ENCODE measurements at places on chromosomes 4 and X.

DNA sequence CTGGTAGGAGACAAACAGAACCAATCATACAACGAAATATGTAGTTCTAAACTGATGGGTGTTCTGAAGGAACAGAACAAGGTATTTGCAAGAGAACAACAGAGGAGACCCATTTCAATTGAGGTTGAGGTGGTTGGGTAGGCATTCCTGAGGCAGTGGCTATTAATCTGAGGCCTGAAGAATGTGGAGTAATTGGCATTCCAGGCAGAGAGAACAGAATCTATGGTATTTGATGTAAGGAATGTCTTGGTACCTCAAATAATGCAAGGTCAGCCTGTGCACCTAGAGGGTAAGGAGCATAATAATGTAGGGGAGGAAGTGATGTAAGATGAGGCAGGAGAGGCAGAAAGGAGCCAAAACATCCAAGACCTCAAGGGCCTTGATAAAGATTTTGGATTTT, 109.5 kb upstream of the TEX13C start:
- no peak for DNase-seq

- no peak for DNase-seq
Observed at GRCh38 chr4:89863533-89863932, 26.6 kb upstream of the SNCA start.

DNA sequence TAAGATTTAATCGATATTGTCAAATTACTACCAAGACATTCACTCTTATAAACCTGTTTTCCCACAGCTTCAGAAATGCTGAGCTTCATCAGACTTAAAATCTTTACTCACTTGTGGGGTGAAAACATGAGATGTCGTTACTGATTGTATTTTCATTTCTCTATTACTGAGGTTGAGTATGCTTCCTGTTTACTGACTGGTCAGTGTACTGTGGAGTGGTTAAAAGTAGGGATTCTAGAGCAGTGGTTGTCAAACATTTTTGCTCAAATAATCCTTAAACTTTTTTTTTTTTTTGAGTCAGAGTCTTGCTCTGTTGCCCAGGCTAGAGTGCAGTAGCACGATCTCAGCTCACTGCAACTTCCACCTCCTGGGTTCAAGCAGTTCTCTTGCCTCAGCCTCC, 50.3 kb downstream of the NSUN7 start:
- DNase-seq, result no peak

GRCh38 chrX:42109428-42109827, 186.1 kb upstream of the CASK start:
- DNase-seq, result no peak

DNA sequence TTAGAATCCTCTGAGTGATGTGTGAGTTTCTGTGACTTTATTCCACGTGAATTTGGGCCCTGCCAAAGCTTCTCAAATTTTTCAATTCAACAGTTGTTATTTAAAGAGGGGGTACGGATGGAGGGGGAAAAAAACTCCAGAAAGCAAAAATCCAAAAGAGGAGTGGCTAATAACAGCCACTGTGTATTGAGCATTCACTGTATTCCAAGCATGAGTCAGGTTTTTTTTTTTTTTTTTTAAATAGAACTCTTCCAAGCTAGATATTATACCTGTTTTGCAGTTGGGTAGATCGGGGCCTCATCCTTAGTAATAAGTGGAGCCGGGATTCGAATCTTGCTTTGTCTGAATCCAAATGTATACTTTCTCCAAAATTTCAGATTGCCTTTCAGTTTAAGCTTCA, 6.4 kb upstream of the RHOH start:
- DNase-seq, result no peak

DNA sequence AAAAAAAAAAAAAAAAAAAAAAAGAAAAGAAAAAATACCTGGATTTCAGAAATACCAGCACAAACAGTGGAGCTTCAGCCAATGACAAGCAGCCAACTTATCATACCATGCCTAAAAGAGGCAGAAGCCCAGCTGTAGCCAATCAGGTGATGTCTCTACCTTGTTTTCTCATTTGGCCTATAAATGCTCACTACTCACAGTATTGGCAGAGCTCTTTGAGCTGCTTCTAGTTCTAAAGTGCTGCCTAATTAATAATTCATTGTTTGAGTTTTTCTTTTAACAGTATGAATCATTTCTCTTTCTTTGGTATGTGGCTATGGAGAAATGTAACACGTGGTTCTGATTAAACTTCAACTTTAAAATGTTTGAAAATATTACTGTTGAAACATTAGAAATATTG, 188.8 kb upstream of the TECRL start:
- no peak for DNase-seq

- DNase-seq, result no peak
Observed at GRCh38 chr4:125944966-125945365, 630.2 kb downstream of the FAT4 start.

DNA sequence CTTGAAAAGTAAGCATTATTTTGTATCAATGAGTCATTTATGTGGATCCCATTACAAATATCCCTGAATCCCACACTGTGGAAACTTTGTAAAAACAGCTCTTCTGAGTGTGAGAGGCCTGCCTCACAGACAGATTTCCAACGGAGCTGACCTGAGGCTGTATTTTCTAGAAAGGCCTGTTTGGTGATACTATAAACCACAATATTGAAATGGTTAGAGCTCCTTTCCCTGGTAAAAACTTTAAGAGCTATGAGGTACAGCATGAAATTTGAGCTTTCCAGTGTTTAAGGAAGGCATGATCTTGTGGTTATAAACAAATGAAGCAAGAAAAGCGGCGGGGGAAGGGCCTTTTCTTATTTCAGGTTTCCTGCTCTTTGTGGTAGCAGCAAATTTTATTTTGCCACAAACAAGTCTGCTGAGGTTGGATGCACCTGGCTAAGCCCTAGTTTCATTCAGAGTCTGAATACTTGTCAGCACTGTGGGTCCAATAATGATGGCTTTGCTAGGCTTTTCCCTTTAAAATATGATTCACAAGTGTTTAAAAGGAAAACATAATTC, 86.8 kb upstream of the ETNPPL start:
- no peak for DNase-seq

- no peak for DNase-seq
Observed at GRCh38 chrX:41558531-41558930, 111.4 kb downstream of the NYX start.

GRCh38 chr4:163693776-163694175, 199.3 kb downstream of the TMA16 start:
- DNase-seq, result no peak

DNA sequence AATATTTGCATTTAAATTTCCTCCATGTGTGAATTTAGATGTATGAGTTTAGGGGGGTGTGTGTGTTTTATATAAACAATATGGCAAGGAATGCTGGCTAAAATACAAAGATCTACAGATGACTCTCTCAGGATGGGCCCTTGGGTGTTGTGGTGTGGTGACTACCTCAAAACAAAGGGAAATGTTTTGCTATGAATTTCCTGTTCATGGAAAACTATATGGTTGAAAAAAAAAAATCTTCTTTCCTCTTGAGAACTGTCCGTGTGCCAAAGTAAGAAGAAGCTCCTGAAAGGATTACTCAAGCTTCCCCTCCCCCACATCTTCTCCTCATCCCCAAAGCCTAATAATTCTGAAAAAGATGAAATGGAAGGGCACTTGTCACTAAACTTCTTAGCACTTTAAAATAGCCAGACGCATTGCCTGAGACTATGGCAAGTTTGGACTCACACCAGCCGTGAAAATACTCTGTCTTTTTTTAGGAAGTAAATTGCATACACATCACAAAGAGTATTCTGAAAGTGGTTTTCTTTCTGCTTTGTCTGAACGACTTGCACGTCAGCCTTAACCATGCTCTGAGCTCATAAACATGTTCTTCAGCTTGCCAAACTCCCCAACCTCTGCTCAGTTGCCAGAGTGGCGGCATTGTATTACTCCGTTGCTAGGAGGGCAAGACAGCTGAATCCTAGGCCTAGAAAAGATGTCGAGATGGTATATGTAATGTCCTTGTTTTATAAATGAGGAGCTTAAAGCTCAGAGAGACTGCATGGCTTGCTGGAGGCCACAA, 250.4 kb upstream of the JADE1 start:
- DNase-seq, result no peak

GRCh38 chr4:3729188-3729881, 36.9 kb upstream of the ADRA2C start:
- DNase-seq, result no peak

DNA sequence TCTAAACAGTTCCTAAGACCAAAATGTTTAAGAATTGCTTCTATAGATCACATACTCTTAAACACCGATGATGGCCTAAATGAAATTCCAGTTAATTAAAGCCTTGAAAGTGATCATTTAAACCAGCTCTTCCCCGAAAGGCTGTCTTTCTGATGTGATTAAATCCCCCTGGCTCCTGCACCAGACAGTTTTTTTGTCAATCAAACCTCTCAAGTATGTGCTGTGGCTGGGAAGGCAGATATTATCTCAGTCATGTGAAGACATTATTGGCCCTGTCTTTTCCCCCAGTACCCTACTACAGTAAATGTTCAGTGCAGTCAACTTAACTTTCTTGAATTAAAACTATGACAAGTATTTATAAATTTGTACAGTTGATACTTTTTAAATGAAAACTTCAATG, 121.0 kb upstream of the MYOZ2 start:
- DNase-seq, result no peak

DNA sequence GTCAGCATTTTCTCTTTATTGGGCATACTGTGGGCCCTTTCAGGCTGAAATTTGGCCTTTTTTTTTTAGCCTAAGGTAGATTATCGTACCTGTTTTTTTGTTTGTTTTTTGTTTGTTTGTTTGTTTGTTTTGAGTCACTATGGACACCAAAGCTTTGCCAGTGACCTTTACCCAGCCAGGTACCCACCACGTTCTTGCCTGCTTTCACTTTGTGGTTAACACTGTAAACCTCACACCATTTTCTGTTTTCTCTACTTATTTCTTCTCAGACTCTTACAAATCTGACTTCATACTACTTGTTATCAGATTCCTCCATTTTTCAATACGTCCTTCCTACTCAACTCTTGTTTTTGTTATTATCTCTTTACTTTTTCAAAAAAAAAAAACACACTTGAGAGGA, 81.5 kb downstream of the ZNF674 start:
- no peak for DNase-seq

DNA sequence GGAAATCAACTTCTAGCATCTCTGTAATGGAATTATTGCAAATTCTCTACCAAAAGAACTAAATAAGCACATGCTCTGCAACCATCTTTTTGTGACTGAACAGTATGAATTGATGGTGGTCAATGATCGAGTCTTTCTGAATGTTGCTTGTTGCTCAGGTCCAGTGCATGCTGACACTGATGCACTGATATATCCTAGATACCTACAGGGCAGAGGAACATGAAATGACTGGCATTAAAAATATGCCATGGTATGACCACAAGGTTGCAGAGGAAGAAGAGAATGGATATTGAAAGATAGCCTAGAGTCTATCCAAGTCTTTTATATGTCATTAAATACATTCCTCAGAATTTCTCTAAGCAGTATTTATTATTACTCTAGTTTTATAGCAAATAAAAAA, 692.8 kb upstream of the TENM3 start:
- no peak for DNase-seq

GRCh38 chr4:139453041-139453370, 915 bp upstream of the RAB33B start:
- peak; percentile 70 for DNase-seq

DNA sequence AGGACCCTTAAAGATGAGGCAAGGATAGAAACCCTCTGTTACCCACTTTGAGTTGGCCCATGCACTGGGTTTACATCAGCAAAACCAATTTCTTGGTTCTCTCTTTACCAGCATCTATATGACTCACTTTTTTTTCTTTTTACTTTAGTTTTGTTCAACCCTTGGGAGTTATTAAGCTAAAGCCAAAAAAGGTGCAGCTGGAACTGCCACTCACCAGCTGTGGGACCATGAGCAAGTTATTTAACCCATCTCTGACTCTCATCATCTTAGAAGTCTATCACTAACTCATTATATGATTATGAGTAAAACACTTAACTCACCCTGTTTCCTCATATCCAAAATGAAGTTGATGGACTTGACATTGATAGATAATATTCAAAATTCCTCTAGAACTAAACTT, 53.4 kb downstream of the GABRB1 start:
- DNase-seq, result no peak

GRCh38 chr4:153970169-153970568, 181.3 kb upstream of the SFRP2 start:
- no peak for DNase-seq

DNA sequence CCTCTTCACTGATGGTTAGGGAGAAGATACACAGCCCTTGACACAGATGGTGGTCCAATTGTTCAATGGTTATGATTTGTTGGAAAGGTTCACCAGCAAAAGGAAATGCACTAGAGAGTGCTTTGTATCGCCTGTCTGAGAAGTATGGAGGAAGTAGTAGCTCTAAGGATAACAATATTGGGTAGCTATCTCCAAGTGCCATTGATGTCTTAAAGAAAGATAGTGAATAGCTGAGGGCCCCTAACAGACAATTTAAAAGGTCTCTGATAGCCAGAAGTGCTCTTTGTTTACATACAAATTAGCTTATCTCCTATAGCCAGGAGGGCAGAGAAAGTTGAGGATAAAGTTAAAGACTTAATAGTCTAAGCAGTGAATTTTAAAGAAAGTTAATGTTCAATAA, 33.9 kb upstream of the BLTP1 start:
- DNase-seq, result no peak

DNA sequence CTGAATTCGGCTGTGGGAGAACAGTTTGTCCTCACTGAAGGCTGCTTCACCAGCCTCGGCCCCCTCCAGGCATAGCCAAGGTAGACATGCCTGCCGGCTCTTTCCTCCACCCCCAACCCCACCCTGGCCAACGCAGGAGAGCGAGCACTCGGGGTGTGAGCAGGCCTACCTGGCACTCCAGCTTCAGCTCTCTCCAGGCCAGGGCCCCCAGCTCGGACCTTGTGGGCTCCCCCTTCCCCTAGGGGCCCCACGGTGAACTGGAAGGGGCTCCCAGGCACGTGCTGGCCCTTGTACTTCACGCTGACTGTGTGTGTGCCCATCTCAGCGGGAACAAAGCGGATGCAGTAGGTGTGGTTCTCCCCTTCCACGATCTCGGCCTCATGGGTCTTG, 22.4 kb downstream of the FLNA start:
- no peak for DNase-seq

DNA sequence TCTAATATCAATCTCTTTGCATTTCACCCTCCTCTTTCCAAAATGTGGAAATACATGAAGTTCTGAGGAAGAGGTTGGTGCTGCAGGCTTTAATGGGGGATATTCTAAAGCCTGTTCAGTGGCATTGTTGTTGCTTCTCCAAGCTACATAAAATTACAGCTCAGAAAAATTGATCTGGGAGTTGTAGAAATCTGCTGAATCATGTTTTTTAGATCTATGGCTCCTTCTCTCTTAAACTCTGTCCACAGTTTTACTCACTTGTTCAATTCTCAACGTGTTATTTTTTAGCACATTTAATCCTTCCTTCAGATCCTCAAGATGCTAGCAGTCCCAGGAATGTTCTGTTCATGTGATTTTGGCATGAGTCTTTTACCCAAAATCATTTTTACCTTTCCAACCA, 949.5 kb upstream of the ADGRL3 start:
- DNase-seq, result no peak

Measured in stimulated activated CD4-positive, alpha-beta T cell treated with anti-CD3 and anti-CD28 coated beads, Interleukin-4, amount 100 ng/mL, for 24 hours (primary cell).